WTC11 (cell line): ENCODE measurements at places on chromosomes 16 and 17. TPM values are rescaled to one million over a fixed set of nuclear protein-coding genes. Genes with fewer than 3 reads are reported as not detected.

DNA sequence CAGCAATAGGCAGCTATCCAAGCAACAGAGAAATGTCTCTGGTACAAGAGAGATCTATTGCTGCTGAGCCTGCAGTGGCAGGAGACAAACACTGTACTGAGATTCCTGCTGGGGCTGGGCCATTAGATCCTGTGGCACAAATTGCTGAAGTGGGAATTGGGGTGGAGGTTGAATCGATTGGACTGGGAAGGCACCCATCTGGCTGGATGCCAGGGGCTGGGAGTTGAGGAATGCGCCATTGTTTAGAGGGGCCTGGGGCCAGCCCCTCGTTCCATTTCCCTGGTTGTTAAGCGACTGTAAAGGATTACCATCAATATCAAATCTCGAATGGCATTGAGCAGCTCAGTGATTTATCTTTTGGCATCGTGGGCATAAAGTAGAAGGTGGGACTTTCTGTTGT is 54.1 kb upstream of the ARL4D start:
- no peak overlapping the region for H3K4me3 ChIP-seq
- peak overlapping the region; percentile 66 for H3K27ac ChIP-seq
- H3K4me1 ChIP-seq = peaks cover 35% of the 10 kb centered on the region
- H3K27me3 ChIP-seq = peaks cover 17% of the 10 kb centered on the region

- H3K4me3 ChIP-seq = no peak overlapping the region
- peaks cover 35% of the 10 kb centered on the region for H3K4me1 ChIP-seq
- H3K27me3 ChIP-seq = no peaks in the 10 kb centered on the region
- DNase-seq = no peak
Observed at GRCh38 chr16:81567987-81568748, 123.6 kb downstream of the CMIP start.

DNA sequence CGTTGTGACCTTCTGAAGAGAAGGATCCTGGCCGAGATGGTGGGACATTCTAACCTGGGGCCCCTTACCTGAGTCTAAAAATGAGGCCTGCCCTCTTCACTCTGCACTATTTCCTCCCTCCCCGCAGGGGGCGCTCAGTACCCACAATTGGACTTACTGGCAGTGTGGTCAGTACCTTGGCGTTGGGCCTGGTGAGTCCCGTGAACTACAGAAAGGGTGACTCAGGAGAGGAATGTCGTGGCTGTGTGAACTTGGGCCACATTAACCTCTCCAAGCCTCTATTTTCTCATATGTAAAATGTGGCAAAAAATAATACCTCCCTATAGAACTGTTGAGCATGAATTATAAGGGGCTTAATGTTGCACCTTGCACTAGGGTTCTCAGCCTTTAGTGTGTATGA is 3.9 kb downstream of the RSAD1 start:
- H3K27ac ChIP-seq = peak overlapping the region; percentile 36; the same call in 1 of the 2 replicates
- H3K27me3 ChIP-seq = peaks cover 5% of the 10 kb centered on the region
- H3K4me3 ChIP-seq = no peak overlapping the region
- peak; percentile 88 for DNase-seq

LGALS9C gene
- total RNA-seq = not detected in 3 replicates

DNA sequence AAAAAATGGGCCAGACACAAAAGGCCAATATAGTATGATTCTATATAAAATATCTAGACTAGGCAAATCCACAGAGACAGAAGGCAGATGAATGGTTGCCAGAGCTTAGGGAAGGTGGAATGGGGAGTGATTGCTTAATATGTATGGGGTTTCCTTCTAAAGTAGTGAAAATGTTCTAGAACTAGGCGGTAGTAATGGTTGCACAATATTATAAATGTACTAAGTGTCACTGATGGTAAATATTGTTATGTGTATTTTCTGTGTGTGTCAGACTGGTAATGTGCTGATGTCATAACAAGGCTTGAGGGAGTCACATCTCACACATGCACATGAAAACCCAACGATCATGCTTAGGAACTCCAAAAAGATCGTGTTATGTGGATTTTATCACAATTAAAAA is 106.9 kb upstream of the SIAH1 start:
- H3K36me3 ChIP-seq = peaks cover 6% of the 10 kb centered on the region; the same call in 1 of the 2 replicates
- H3K27me3 ChIP-seq = no peaks in the 10 kb centered on the region; the same call in 1 of the 2 replicates
- H3K4me3 ChIP-seq = no peak overlapping the region
- no peak for DNase-seq

EPN3 gene
- total RNA-seq = 6.9 to 8.8 TPM (median 8.1 TPM) in 3 replicates
